Dermis microvascular lymphatic vessel endothelial cell (primary cell): ENCODE measurements at places on chromosomes 13 and 19. TPM values are rescaled to one million over a fixed set of nuclear protein-coding genes. Genes with fewer than 3 reads are reported as not detected.

The SLC39A3 gene
- 14.2 and 21.7 TPM in 2 replicates for total RNA-seq

The LRP3 gene
- total RNA-seq: 6.9 and 13.0 TPM in 2 replicates

The SSC5D gene
- total RNA-seq: under 0.01 and 0.13 TPM in 2 replicates

The CLEC17A gene
- total RNA-seq: not detected in 2 replicates
